AG04449 (cell line): ENCODE measurements at places on chromosomes 16 and 17.
A peak's percentile ranks its signal among the peaks of the same experiment; 100 is the strongest.

DNA sequence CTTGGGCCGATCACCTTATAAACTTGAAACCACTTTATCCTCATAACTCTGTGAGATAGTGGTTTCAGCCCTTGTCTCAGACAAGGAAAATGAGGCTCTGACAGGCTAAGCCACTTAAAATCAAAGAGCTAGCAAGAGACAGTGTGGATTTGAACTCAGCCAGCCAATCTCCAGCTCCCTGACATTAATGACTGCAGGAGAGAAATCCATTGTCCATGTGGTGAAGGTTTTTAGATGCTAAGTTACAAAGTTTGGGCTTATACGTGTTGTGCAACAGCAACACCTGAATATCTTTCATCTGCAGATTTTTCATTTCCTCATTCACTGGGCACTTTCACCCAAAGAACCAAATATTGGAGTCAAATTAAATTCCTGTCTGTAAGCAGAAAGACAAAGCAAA lies 501.3 kb downstream of the GRIN2A start:
- no peak for DNase-seq

GRCh38 chr17:27244491-27245223 lies 49.3 kb upstream of the WSB1 start:
- peak; percentile 84 for DNase-seq

- DNase-seq, result no peak
Measured at GRCh38 chr17:70896843-70897242, 727.5 kb downstream of the KCNJ2 start.

GRCh38 chr16:11181242-11181898 lies 74.6 kb downstream of the SOCS1 start:
- no peak for DNase-seq

GRCh38 chr17:81514739-81515529 lies 2.3 kb upstream of the ACTG1 start:
- DNase-seq, result no peak

DNA sequence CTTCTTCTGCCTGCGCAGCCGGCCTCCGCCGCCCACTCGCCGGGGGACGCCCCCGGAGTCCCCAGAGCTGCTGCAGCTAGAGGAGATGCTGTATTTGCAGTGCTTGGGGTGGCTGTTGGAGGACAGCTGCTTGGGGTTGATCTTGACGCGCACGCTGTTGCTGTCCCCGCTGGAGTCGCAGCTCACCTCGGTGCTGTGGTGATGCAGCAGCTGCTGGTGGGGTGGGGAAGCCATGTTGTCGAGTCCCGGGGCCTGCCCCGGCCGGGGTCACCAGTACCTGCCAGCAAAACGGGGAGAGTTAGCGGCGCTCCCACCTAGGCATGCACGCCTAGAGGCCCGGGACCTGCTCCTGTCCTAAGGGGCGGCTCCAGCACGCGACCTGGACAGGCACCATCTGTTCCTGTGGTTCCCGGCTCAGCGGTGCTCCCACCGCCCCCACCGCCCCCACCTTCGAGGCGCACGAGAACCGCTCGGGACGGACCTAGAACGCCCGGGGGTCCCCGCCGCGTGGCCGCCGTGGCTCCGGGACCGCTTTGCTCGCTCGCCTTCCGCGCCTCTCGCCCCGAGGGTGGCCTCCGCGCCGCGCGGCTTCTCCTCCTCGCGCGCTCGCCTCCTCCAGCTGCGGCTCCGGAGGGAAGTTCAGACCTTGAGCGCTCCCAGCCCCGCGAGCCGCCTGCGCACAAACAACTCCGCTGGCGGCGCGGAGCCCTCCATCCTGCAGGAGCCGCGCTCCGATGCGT lies 863 bp downstream of the ADCY9 start:
- DNase-seq, result no peak

DNA sequence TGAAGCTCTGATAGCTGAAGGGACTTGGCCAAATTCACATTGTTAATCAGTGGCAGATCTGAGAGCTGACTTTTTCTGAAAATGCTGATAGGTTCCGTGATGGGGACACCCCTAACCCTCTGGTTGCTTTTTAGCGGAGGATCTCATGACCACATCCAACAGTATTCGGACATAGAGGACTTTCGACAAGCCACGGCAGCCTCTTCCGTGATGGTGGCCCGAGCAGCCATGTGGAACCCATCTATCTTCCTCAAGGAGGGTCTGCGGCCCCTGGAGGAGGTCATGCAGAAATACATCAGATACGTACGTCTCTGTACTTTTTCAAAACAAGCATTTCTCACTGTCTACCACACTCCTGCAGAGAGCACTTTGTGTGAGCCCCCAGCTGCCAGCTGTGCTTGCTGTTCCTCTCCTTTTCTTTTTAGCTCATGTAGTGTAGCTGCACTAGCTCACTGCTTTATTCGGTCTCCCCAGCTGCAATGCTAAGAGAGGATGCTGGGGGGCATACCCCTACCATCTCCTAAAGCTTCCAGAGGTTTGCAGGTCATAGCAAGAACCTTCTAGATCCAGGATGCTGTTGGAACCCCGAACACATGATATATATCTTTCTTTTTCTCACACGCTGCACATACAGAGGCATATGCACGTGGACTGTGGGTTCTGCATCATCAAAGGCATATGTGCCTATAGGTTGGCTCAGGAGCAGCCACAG lies 14.2 kb upstream of the NFATC3 start:
- DNase-seq, result no peak

- no peak for DNase-seq
Measured at GRCh38 chr17:46984341-46984740, 5.3 kb upstream of the RPRML start.

DNA sequence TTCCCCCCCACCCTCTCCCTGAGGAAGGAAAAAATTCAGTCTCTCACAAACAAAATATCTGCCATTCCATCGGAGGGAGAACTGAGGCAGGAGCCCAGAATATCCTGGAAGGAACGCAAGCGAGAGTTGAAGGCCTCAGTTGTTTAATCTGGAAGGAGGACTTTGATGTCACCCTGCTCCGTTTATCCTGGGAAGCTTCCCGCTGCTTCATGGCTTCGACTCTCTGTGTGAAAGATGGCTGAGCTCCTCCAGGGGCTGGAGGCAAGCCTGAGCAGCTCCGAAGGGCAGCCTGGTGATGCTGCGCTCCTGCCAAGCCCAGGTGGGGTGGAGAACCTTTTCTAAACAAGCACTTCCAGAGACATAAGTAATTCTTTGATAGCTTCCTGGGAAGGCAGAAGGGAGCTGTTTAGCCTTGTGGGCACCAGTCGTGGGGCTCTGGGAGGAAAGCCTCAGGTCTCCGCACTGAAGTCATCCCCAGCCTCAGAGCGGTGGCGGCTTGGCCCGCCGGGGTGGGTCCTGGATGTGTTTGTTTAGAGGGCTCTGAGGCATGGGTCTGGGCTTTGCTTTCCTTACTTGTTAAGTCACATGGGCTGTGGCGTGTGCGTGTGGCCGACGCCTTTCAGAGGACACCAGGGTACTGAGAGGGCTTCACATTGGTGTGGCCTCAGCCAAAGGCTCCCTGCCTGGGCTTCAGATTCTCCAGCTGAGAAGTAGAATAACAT lies 7.9 kb downstream of the NKD1 start:
- no peak for DNase-seq

- no peak for DNase-seq
Measured at GRCh38 chr16:83031524-83031923, 404.8 kb downstream of the CDH13 start.

- DNase-seq, result no peak
Measured at GRCh38 chr16:11405331-11406176, 60.3 kb downstream of the RMI2 start.

- DNase-seq, result no peak
Measured at GRCh38 chr16:81780350-81780749, 1.3 kb downstream of the PLCG2 start.
